Hindlimb muscle (tissue), 1 donor: ENCODE measurements at places on chromosomes 4 and X.

DNA sequence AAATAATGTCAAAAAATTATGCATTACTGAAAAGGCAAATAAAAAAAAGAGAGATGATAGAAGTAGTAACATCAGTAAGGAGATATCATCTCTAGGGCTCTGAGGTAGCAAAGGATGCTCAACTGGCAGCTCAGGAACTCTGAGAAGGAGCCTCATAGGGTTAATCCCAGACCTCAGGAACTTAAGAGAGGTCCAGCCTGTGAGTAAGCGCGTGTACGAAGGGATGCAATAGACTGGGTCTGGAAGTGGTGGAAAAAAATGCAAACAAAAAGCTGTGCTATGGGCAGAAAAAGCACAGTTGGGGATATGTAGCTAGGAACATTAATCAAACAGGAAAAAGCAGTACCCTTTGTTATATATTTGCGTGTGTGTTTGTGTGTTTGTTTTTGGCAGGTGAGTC, 282.0 kb downstream of the GALNTL6 start:
- no peak for DNase-seq

- no peak for DNase-seq
Observed at GRCh38 chr4:158571736-158572135, 50.1 kb downstream of the RXFP1 start.

GRCh38 chr4:74544655-74545361, 99.9 kb downstream of the AREG start:
- no peak for DNase-seq

DNA sequence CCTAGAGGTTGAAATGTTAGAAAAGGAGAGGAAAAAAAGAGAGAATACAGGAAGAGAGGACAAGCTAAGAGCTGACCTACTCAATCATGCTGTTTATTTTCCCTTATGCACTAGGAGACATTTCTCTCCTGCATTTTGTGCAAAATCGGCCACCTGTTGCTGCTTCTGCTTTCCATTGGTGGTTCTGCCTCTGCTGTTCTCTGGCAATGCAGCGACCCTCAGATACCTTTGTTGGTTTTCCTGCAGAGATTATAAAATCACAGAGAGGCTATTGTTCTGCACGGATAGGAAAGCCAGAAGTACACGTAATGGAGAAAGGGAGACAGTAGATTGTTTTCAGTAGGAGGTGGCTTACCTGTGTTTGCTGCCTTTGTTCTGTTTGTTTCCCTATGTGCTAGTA, 108.9 kb downstream of the UNC5C start:
- no peak for DNase-seq

DNA sequence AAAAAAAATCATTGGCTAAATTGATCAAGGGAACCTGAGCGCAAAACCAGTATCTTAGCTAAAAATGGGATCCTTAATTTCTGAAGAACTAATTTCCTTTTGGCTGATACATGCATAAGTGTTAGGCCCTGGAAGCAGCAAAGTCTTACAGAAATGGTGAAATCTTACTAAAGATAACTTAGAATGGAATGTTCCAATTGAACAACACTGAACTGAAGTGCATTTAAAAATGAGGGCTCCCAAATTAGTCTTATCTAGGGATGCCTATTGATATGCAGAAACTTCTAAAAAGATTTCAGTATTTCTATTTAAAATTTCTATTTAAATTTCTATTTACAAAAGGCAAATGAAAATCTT, 120.7 kb upstream of the BANK1 start:
- DNase-seq, result no peak

DNA sequence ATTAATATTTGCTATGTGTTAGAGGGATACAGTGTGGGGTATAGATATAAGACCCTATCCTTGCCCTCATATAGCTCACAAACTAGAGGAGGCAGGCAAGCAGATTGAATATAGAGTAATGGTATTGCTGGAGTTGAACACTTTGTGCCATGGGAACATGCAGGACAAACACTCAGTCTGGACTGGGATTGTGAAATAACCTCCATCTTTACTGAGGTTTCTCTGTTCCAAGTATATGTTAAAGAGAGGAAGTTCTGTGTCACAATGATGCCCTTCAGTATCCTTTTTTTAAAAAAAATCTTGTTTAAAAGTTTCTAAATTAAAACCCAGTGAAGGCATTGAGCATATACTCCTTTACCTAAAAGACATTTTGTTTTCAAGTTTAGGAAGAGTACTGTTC, 8.7 kb downstream of the FABP2 start:
- DNase-seq, result no peak

GRCh38 chr4:112127048-112127637, 18.1 kb upstream of the FAM241A start:
- DNase-seq, result no peak

DNA sequence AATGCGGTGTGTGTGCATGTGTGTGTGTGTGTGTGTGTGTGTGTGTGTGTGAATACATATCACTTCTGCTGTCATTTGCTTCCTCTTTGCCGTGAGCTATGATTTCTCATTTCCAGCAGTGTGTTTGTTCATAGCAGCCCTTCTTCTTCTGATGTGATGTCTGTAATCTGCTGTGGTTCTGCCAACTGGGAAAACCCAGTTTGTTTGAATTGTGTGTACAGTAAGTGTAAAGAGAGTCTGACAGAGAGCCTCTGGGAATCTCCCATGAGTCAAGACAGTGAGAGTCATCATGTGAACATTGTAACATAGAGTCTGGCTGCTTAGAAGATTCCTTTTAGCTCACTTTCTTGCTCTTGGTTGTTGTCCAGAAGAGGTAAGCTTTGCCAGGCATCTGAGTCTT, 8.4 kb upstream of the NWD2 start:
- no peak for DNase-seq

DNA sequence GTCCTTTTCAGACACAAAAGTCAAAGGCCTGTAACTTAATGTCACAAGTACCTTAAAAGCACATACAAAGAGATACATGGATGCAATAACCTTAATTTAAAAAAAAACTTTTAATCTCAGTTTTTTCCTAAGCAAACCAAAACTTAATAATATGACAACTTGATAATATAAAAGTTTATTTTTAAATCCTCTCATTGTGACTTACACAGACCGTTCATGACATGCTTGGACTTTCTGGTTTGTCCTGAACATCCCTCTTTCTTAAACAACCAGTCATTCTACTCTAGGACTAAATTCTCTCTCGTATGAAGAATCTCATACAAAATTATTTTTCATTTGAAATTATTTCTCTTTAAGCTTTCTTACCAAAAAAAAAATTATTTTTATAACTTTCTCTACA, 43.1 kb upstream of the CYP2U1 start:
- DNase-seq, result no peak

DNA sequence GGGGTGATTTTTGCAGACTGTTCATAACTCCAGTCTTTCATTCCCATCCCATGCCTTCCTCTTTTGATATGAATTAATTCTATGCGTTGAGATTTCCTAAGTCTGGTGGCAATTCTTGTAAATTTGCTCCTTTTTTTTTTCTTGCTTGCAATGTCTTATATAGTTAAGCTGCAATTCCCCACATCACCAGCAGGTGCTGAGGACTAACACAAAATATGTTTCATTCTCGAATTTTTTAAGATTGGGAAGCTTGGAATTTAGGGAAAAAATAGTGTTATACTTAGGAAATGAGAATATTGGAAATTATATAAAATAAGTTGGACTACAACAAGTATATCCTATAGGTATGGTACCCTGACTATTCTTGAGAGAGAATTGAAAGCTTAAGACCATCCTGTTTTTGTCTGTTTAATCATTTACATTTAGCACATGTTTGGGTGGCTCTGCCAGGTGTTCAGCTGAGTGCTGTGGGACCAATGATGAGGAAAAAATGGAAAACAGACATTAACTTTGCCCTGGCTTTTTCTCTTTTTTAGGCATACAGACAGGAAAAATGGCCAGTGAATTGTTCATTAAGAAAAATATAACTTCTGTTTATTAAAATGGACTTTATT, 30.2 kb downstream of the AFF2 start:
- no peak for DNase-seq

DNA sequence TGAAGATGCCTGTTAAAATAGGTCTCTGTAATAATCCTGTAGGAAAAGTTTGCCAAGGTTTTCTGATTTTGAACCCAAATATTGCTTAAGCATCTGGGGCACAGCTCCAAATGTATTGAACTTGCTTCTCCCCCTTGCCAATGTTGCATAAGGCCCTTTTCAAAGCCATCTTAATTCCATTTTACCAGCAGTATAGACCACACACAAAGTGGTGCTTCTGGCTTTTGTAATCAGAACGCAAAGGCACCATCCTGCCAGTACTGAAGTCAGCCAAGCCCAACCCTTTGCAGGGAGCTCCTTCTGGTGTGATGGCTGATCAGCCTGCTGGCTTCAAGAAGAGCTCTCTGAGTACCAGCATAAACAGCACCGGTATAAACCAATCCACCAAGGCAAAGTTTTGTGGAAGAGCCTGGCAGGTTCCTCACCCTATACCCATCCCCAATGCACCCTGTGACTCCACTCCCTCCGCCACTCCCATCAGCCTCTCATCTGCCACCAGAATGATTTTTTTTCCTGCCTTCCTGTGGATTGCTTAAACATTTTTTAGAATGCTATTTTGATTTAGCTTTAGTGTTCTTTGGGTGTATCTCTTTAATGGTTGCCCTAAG, 39.2 kb upstream of the USP9X start:
- DNase-seq, result no peak

DNA sequence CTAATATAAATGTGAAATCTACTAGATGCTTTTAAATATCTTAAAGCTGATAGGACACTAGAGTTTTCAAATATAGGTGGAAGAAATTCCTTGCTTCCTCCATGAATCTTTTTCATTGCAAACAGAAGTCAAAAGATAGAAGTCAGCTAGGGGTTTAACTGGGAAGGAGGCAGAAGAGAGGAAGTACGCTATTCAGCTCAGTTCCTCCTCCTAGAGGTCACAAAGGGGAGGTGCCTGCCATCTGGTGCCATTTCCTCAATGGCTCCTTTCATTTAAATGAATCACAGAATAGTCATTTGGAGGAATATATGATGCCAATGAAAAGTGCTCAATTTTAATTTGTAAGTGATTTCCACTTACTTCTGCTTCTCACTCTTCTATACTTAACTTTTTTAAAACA, 8.5 kb downstream of the COL25A1 start:
- no peak for DNase-seq

GRCh38 chr4:41750121-41750625, 1.6 kb upstream of the PHOX2B start:
- no peak for DNase-seq

DNA sequence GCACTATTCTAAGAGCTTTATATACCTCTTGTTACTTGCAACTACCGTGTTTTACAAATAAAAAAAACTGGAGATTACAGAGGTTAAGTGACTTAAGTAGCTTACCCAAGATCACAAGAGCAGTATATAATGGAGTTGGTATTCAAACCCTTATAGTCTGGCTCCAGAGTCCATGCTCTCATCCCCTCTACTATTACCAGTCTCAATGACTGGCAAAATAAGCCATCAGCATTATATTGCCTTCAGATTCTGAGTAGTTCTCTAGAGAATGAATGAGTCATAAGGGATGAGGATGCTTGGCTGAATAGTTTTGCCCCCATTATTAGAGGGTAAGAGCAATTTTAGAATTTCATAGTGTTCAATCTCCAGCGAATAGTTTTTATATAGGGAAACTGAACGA, 170.1 kb upstream of the ATOH1 start:
- DNase-seq, result no peak

- DNase-seq, result no peak
Observed at GRCh38 chrX:34275699-34276098, 143.6 kb upstream of the FAM47A start.

DNA sequence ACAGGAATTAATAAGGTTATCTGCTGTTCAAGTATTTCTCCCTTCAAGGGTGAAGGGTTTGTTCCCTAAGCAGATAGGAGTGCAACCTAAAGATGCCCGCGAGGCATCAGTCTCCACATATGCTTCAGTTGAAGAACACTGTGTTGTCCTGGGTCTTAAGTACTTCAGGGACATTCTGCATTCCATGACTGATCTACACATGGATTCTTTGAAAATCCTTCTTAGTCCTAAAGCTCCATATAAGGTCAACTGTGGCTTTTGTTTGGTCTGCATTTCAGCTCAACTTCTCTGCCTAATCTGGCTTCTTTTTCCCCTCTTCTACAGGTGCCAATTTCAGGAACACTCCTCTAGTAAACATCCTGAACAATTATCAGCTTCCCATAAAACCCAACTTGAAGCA, 21.8 kb upstream of the CTSO start:
- DNase-seq, result no peak

DNA sequence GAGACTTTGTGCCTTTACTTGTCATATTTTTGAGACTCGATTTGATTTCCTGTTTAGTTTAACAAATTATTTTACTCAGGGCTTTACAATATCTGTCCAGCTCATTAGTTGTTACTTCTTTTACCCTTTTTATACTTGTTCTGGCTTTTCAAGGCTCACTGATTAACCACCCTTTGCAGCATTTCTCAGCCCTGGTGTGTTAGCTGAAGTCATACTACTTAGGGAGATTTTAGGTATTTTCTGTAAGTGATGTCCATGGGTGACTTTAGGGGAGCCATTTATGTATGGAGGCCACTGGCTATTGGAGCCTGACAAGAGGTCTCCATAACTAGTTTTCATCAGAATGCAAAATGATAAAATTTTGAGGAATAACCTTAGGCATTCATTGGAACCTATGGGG, 147.2 kb downstream of the RPA4 start:
- no peak for DNase-seq

DNA sequence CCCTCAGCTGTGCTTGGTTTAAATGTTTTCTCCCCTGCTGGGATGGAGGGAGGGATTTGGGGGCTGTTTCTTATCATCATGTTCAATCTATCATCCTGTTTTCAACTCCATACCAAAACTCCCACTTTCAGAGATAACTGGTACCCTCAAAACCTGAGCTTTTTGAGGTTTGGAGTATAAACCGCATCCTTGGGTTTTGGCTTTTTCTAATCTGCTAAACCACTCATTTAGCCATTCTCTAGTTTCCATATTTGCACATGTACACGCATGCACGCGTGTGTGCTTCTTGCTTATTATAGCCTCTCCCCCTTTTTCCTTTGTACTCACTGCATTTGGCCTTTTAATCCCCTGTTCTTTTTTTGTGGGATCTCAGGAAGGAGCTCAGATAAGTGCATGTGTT, 116.7 kb upstream of the TEX13D start:
- no peak for DNase-seq

GRCh38 chr4:101948055-101948454, 157.5 kb downstream of the BANK1 start:
- DNase-seq, result no peak

GRCh38 chr4:67874986-67875385, 8.8 kb downstream of the TMPRSS11D start:
- DNase-seq, result peak; percentile 29

- no peak for DNase-seq
Observed at GRCh38 chr4:158182736-158183135, 9.9 kb upstream of the GASK1B start.

- no peak for DNase-seq
Observed at GRCh38 chrX:53631156-53631555, 55.4 kb downstream of the HUWE1 start.

- no peak for DNase-seq
Observed at GRCh38 chr4:61638591-61638990, 438.5 kb downstream of the ADGRL3 start.

- DNase-seq, result no peak
Observed at GRCh38 chrX:19708683-19709082, 178.7 kb downstream of the SH3KBP1 start.
